ENCODE measurements at places on chromosomes 13 and 19. TPM values are rescaled to one million over a fixed set of nuclear protein-coding genes. Genes with fewer than 3 reads are reported as not detected.

Gene KLF1
- not detected for total RNA-seq

Gene ZNF221
- 6.8 TPM for total RNA-seq

Gene ACP5
- total RNA-seq: 8.8 TPM

Gene ATXN8OS
- total RNA-seq: not detected

Gene FCAR
- not detected for total RNA-seq

Gene ZFP28
- total RNA-seq: 8.1 TPM

Gene DZIP1
- 4.0 TPM for total RNA-seq

Gene LILRB1
- not detected for total RNA-seq

Gene ZNF534
- not detected for total RNA-seq

Gene SMARCA4
- 180 TPM for total RNA-seq

Gene APLP1
- 2.5 TPM for total RNA-seq

Gene PODNL1
- total RNA-seq: 0.09 TPM

Gene EXOC3L2
- total RNA-seq: 1.7 TPM

Gene PCID2
- 64.5 TPM for total RNA-seq

Gene SYCN
- total RNA-seq: not detected

Gene FARP1
- 27.0 TPM for total RNA-seq

Gene PROZ
- 0.17 TPM for total RNA-seq

Gene ZNF582
- total RNA-seq: 2.5 TPM

DNA sequence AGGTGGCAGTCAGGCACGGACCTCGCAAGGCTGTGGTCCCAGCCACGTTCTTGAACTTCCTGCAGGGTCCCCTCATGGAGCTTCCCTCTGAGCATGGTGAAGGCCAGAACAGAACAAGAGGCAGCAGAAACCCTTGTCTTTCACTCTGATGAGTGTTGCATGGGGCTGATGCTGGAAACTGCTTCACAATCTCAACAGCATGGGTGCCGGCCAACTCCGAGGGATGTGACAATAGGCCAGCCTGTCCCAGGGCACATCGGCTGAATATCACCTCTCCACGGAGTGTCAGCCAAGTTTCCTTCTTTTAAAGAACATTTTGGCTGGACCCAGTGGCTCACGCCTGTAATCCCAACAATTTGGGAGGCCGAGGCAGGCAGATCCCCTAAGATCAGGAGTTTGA, 173.9 kb downstream of the FOXO1 start:
- DNase-seq: no peak

DNA sequence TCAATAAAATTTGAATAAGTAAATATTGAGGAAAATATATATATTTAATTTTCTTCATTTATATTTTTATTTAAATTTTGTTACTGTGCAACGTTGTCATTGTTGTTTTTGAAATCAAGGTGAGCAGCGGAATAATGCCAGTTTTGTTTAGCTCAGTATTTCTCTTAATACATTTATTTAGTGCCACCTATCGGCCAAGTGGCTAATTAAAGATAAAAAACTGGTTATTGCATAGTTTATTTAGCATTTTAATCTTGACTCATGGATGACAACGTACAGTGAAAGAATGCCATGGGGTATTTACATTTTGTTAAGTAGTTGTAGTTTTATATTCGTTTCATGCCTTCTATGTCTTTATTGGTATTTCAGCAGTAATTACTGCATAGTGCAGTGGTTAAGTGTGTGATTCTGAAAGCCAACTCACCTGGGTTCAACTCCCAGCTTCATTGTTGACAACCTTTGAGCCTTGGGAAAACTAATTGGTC, 265.9 kb downstream of the MYO16 start:
- DNase-seq: peak; percentile 65

DNA sequence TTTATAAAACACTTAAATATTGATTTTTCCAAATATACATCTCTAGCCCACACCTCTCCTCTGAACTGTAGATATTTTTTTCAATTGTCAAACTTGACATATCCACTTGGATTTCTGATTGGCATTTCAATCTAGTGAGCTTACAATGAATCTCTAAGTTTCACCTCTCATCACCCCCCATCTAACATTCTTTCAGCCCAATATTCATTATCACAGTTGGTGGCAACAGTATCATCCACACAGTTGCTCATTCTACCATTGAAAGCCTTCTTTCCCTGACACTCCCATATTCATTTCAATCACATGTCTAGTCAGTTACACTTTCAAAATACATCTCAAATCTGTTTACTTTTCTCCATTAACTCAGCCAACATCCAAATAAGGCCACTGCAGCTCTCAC, 385.2 kb downstream of the PCDH20 start:
- no peak for DNase-seq

DNA sequence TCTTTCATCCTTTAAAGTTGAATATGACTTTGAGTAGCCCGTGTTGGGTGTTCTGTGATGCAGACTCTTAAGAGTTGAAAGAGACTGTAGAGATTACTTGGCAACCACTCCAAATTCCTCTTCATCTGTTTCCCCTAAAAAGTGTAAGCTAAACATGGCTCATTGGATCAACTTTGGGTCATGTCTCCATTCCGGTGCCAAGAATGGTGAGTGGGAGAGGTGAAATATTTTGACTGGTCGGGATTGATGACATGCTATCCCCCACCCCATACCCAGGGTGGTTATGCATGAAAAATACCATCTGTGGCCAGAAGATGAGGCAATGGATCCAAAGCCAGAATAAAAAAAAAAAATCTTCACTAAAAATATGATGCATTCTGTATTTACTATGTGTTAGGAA, 281.3 kb upstream of the SOX21 start:
- no peak for DNase-seq

GRCh38 chr19:7788178-7788932, 25.3 kb downstream of the CLEC4M start:
- DNase-seq: no peak

DNA sequence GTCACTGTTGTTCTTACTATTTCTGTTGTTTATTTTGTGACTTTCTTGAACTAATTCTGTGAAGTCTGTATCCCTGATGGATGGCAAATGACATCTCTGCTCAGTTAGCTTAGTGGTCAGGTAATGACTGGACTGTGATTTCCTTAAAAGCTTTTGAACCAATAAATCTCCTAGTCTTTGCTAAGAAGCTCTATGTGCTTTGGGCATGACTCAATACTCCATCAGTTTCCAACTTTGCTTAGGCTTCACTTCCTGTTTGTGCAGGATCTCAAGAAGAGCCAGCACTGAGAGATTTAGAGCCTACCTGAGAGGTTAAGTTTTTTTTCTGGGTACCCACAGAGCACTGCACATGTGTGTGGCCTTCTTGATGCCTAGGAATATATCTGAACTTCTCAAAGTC, 329.7 kb upstream of the HTR2A start:
- DNase-seq: no peak

GRCh38 chr19:46834121-46834520, 16.5 kb downstream of the AP2S1 start:
- DNase-seq: no peak

GRCh38 chr13:98688373-98688772, 64.1 kb downstream of the SLC15A1 start:
- no peak for DNase-seq

GRCh38 chr13:25190771-25191170, 18.7 kb upstream of the AMER2 start:
- no peak for DNase-seq

- DNase-seq: no peak
Observed at GRCh38 chr13:88806438-88806837, 1135.3 kb downstream of the SLITRK5 start.

- DNase-seq: no peak
Observed at GRCh38 chr13:66036024-66036614, 1194.0 kb downstream of the PCDH9 start.

- no peak for DNase-seq
Observed at GRCh38 chr13:112522578-112522977, 65.4 kb downstream of the TUBGCP3 start.

GRCh38 chr19:40662925-40663694, 27.3 kb downstream of the NUMBL start:
- DNase-seq: peak; percentile 92

DNA sequence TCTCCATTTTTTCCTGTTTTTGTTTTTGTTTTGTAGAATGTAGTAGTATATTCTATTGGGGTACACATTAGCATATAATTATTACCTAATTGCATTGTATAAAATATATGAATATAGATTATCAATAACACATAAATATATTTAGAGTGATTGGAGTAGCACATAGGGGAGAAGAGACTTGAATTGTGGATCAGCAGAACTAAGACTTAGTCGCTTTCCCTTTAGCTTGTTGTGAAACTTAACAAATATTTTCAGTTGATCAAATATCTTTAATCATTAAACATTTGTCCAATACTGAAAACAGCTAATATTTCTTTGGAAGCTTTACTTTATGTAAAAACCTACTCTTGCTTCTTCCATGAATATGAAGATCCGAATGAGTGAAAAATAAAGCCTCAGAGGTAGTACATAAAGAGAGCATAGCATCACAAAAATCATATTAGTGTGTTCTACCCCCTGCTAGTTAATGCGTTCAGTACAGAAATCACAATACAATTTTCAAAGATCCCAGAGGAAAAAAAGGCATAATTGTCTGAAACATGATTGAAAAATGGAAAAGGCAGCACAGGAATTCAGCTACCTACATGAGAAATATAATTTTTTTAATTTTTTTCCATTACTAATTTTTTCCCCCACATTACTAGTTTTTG, 1348.0 kb upstream of the PRR20A start:
- DNase-seq: no peak

- DNase-seq: peak; percentile 87
Observed at GRCh38 chr19:10742476-10742875, 24.6 kb downstream of the DNM2 start.

DNA sequence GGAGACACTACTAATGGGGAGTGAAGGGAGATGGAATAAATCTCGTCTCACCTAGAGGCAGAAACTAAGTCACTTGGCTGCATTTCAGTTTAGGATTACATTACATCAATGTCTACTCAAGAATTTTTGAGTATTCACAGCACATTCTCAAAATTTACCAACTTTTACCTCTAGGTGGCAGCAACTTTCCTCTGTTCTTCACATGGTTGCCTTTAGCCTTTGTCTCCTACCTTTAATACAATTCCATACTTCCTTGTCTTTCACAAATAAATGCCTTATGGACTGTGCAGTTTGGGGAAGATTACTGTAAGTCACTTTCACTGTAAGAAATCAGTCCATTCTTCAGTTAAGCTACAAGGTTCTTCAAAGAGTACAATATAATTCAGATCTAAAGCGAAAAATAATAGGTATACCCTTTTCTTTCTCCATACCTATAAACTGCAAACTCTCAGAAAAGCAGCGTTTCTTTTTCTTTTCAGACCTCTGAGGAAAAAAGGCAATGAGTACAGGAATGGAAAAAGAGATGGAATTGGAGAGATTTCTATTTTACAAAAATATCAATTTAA, 379.4 kb downstream of the KLF12 start:
- DNase-seq: peak; percentile 81

- no peak for DNase-seq
Observed at GRCh38 chr19:928471-929202, 2.8 kb downstream of the ARID3A start.

- DNase-seq: peak; percentile 40
Observed at GRCh38 chr13:30796132-30796572, 60.8 kb downstream of the ALOX5AP start.

DNA sequence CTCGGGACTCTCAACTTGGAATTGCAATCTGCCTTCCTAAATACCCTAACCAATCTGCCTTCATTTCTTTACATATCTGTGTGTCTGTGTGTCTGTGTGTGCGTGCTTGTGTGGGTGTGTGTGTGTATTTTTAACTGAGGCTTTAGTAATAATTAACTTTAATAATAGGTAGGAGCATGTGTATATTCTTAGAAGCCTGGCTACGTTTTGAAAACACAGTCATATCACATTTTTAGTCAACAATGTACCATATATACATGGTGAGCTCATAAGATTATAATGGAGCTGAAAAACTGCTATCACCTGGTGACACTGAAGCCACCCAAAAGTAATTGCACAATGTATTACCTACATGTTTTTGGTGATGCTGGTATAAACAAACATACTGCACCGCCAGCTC, 65.4 kb upstream of the ATXN8OS start:
- no peak for DNase-seq

GRCh38 chr19:38930776-38931520, at the start of gene MRPS12:
Gene MRPS12 (plus strand): TSS chr19:38930944. CDS start chr19:38931295, 351 bp downstream.
- DNase-seq: peak; percentile 100

DNA sequence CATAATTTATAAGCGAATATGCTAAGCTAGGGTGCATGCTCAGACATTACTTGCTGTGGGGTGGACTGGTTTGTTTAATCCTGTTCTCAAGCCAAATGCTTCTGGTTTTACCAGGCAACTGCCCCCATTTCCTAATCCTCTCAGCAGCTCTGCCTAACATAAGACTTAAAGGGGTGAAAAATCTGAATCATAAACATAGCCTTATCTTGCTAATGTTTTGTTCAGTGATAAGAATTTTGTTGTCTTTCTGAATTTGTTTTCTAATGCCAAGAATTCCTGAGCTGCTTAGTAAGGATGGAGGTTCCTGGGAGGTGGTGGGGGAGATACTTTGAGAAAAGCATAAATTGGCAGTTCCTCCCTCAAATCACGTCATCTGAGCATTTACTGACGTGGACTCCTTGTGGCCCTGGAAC, 42.7 kb downstream of the ING1 start:
- DNase-seq: peak; percentile 2

DNA sequence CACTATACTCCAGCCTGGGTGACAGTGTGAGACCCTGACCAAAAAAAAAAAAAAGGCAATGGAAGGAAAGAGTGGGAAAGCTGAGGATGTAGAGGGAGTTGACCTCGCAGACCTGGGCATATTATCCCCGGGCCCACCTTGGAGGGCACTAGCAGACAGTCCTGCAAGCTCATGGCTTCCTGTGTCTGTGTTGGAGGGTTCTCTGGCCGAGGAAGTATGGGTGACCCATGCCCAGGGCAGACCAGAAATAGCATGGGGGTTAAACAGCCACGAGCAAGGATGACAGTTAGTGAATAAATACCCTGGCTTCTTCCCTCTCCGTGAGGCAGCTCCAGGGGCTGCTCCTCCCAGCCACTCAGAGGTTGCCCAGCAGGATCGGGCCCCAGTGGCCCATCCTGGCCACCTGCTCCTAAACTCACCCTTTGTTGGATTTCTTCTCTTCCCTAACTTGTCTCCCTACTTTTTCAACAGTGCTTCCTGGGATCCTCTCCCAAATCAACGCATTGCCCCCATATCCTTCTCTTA, 485.8 kb downstream of the ZNF536 start:
- no peak for DNase-seq

- no peak for DNase-seq
Observed at GRCh38 chr19:29626386-29626785, 20.3 kb downstream of the POP4 start.

- DNase-seq: peak; percentile 68
Observed at GRCh38 chr19:51020988-51021651, 1.6 kb upstream of the KLK10 start.

- no peak for DNase-seq
Observed at GRCh38 chr13:88456151-88456550, 785.0 kb downstream of the SLITRK5 start.

- DNase-seq: no peak
Observed at GRCh38 chr13:32976912-32977311, 39.3 kb upstream of the KL start.

- DNase-seq: no peak
Observed at GRCh38 chr13:51275101-51275500, 52.9 kb downstream of the FAM124A start.
